ENCODE measurements at places on chromosomes 2 and 18. TPM values are rescaled to one million over a fixed set of nuclear protein-coding genes. Genes with fewer than 3 reads are reported as not detected.

Gene CFAP210
- total RNA-seq: 0.33 TPM

Gene RAD51AP2
- not detected for total RNA-seq

Gene TCF23
- not detected for total RNA-seq

Gene FOXD4L1
- total RNA-seq: not detected

Gene MROH2A
- not detected for total RNA-seq

Gene SLC5A7
- total RNA-seq: not detected

Gene YIPF4
- 26.2 TPM for total RNA-seq

Gene ANKRD23
- total RNA-seq: 2.3 TPM

Gene PLGLB1
- total RNA-seq: 1.2 TPM

Gene HOXD3
- total RNA-seq: not detected

Gene CCL20
- total RNA-seq: not detected

Gene SCG2
- 4.4 TPM for total RNA-seq

Gene GKN2
- not detected for total RNA-seq

Gene UGT1A3
- not detected for total RNA-seq

Gene SLC16A14
- total RNA-seq: 0.61 TPM

Gene FTCDNL1
- 2.0 TPM for total RNA-seq

All from H9 (cell line).